Caco-2 (cell line): ENCODE measurements at places on chromosomes 5 and 9.

GRCh38 chr5:54440456-54440893 lies 15.0 kb upstream of the HSPB3 start:
- peak; percentile 83 for DNase-seq

GRCh38 chr9:36659500-36659899 lies 86.8 kb downstream of the MELK start:
- DNase-seq = no peak

- no peak for DNase-seq
Measured at GRCh38 chr9:20623748-20624124, 1.4 kb upstream of the MLLT3 start.

DNA sequence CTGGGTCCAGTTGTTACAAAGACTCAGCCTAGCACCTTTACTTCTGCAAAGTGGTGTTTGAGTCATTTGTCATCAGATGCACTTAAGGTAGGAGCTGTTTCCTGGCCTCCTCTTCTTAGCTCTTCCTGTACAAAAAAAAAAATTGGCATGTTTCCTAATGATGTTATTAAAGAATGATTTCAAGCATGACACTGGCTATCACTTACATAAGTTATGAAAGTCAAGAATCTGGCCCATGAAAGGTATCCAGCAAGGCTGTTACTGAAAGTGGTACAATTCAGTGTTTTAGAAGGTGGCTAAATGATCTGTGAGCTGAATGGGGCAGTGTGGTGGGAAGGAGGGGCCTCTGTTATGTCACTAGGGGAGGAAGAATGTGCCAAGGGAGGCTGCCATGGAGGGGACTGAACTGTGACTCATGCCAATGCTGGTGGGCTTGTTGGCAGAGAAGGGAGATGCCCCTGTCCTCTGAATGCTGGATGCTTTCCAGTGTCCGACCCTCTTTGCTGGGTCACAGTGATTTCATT lies 175.1 kb upstream of the MAP1B start:
- DNase-seq = no peak

DNA sequence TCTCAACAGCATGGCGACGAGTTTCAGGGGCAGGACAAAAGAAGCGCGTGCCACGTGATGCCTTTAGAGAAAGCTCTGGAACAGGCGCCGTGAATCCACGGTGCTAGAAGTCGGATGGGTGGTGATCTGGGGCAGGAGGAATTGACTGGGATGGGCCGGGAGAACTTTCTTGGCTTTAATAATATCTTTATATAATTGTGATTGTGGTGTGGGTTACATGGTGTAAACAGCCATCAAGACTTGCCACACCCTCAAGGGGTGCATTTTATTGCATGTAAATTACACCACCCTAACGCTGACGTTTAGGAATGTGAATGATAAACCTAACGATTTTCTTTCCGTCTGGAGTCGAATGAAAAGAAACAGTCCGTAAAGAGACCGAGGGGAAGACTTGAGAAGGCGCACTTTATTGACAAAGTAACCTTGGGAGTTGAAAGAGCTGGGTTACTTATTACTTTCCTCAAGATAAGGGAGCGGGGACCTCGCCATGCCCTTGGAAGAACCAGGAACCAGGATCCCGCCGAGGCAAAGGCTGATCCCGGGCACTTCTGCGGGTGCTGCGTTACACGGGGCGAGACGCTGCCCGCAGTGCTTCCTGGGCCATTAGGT lies 8.5 kb downstream of the NRARP start:
- DNase-seq = peak; percentile 83

DNA sequence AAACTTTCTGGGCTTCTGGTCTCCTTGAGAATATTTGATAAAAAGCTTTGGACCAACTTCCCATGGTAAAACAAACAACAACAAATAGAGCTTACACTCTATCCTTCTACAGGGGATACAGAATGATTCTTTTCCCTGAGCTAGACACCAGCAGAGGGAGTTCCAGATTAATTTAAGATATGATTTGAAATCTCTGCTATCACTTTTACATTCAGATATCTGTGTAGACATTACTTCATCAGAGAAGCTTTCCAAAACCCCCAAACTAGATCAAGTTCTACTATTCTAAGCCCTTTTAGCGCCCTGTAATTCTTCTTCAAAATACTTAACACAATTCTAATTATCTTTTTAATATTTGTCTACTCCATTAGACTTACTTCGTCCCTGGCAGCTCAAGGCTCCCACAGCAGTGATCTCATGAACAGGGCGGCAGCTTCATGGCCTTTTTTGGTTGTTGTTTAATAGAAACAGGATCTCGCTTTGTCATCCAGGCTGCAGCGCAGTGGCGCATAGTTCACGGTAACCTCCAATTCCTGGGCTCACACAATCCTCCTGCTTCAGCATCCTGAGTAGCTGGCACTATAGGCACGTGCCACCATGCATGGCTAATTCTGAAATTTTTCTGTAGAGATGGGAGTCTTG lies 955 bp upstream of the GALNT12 start:
- no peak for DNase-seq

DNA sequence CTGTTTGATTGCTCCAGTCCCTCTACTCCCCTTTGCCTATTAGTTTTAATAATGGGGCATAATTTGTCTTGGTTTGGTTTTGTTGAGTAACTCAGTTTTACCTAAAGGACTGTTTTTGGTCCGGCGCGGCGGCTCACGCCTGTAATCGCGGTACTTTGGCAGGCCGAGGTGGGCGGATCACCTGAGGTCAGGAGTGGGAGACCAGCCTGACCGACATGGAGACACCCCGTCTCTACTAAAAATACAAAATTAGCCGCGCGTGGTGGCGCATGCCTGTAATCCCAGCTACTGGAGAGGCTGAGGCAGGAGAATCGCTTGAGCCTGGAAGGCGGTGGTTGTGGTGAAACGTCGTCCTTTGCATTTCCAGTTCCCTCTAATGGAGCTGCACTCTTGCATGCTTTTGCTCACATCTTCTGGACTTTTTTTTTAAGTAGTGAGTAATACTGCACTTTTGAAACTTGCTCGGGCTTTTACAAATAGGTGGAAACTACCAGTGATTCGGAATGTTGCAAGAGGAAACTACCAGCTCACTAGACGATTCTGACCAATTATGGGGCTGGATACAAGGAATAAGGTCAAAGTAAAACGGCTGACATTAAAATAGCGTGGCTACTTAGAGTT lies 721 bp upstream of the MAML1 start:
- DNase-seq = peak; percentile 49

DNA sequence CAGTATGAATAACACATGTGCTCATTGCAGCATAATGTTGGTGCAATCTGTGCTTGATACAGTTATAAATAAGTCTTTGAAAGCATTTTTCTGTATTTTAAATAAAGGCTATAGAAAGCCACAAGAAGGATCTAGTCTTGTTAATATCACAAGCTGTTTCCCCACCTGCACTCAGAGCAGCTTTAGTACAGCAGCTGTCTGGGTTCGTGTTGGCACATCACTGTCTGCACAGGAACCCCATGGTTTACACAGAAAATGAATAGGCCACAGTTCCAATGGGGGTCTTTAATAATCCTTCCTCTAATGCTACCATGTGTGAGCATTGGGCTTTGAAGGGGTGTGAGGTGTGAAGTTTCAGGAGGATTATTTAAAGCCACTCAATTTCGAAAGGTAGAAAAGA lies 2269.7 kb downstream of the MAT2B start:
- no peak for DNase-seq
